CD4-positive, alpha-beta T cell treated with Interleukin-2 at 100 ng/mL for 4 hours (primary cell): ENCODE measurements at places on chromosomes 1 and 21.
A peak's percentile ranks its signal among the peaks of the same experiment; 100 is the strongest.

- DNase-seq: no peak
Measured at GRCh38 chr21:28152732-28153131, 839.9 kb downstream of the LTN1 start.

DNA sequence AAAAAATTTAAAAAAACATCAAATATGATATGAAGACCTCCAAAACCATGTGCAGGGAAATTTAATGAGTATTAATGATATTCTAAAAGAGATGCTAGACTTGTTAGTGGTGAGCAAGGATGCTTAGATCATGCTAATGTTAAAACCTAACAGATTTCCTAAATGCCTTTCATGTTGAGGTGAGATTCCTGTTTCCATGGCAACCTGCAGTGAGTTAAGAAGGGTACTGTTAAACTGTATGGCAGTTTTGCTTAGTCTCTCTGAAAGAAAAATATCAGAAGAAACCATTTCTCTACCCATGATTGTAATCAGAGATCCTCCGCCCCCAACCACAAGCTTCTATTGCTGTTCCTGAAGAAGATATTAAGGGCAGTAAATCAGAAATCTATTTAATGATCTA lies 321.6 kb upstream of the LRRC7 start:
- no peak for DNase-seq

GRCh38 chr1:6271554-6271953 lies 10.7 kb upstream of the GPR153 start:
- no peak for DNase-seq

- DNase-seq: no peak
Measured at GRCh38 chr1:203129501-203130231, 2.1 kb downstream of the ADORA1 start.

GRCh38 chr1:2990376-2991115 lies 30.7 kb upstream of the ACTRT2 start:
- no peak for DNase-seq

DNA sequence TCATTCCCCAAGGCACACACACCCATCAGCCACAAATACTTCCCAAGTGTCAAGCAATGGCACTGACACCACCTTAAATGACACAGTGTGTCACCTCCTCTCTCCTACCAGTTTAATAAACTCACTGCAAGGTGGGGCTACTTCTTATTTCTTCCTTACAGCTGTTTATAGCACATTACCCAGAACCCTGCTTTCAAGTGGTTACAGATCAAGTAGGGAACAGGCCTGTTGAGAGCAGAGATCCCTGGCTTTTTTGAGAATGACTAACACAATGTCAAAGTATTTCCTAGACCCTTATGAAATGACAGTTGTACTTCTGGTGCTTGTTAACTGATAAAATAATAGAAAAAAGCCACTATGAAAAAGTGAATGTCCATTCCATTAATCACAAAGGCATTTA lies 19.8 kb downstream of the ZBTB17 start:
- peak; percentile 51 for DNase-seq
